ENCODE measurements at places on chromosomes 3 and 15. TPM values are rescaled to one million over a fixed set of nuclear protein-coding genes. Genes with fewer than 3 reads are reported as not detected.

Gene CACNA2D3
- 29.2 TPM for total RNA-seq

Gene SEMA3F
- total RNA-seq: 10.1 TPM

GRCh38 chr15:58962662-58963565 lies 24.5 kb upstream of the RNF111 start:
- DNase-seq: no peak

Gene GYG1
- 144 TPM for total RNA-seq

Gene RLBP1
- not detected for total RNA-seq

Data from right cardiac atrium (tissue), 5 donors.